ENCODE measurements at places on chromosomes 16 and 17. TPM values are rescaled to one million over a fixed set of nuclear protein-coding genes. Genes with fewer than 3 reads are reported as not detected.

ITGAD gene
- total RNA-seq: not detected

- DNase-seq: no peak
Measured at GRCh38 chr16:2206420-2206779, 1.1 kb downstream of the MLST8 start.

- DNase-seq: no peak
Measured at GRCh38 chr16:2468233-2468724, 2.8 kb upstream of the NTN3 start.

DNA sequence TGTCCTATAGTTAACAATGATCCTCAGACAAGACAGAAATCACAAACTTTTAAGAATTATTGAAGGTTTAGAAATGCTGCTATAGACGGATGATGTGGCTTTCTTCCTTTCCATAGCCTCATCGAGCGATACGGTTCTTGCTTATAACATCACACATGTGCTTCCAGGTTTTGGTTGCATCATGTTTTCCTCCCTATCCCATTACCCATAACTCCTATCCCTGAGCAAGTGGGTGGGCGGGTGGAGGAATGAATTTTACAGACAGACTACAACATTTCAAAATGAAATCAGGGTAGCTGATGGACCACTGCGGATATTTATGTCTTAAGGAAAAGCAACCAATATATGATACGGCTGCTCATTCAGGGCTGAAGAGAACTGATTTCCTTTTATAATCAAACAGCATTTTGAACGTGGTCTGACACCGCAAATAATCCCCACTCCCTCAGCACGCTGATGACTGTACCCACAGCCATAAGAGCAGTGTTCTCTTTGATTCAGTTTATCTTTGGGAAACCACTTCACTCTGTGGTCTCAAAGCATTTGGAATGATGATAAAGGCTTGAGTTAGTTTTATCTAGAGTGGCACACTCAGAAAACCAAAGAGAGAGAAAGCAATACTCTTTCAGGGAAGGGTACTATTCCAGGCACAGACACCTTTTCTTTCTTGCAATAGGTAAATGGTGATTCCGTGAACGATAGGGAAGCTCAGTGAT lies 4.6 kb upstream of the AKTIP start:
- DNase-seq: no peak

DNA sequence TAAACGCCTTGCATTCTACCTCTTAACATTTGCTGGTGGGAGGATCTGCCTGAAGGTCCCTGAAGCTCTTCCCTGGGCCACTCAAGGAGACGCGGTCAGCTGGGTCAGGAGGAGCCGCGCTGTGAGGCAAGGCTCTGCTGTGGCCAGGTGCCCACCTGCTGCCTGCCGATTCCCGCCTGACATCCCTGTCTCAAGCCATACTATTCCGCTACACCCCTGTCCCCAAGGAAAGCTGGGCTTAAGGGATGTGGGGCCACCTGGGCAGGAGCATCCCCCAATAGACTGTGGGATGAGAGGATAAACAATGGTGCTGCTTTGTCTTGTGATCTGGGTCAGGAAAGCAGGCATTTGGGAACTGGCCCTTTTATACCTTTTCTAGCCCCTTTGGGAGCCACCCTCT lies 5.1 kb downstream of the TPPP3 start:
- no peak for DNase-seq

- no peak for DNase-seq
Measured at GRCh38 chr17:32529604-32530003, 42.8 kb downstream of the CDK5R1 start.

- DNase-seq: no peak
Measured at GRCh38 chr17:71430281-71430680, 690.5 kb upstream of the SOX9 start.

DNA sequence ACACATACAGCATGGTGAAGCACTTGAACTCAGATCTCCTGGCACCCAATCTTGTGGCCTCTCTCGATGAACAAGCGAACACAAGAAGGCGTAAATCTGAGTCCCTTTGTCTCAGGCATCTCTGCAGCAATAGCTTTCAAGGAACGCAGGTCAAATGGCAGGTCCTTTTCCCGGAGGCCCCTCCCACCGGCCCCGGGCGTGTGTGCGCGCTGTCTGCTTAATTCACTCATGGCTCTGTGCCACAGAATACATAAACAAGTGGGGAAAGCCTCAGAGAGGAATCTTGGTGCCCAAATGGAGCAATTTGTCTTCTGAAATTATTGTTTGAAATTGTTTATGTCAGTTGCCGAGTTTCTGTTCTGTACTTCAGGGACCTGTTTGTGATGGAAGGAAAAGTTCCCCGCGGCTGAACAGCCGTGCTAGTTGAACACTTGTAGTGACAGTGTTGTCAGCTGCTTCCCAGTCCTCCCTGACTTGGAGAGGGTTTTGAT lies 14.8 kb downstream of the MYOCD start:
- DNase-seq: no peak

DNA sequence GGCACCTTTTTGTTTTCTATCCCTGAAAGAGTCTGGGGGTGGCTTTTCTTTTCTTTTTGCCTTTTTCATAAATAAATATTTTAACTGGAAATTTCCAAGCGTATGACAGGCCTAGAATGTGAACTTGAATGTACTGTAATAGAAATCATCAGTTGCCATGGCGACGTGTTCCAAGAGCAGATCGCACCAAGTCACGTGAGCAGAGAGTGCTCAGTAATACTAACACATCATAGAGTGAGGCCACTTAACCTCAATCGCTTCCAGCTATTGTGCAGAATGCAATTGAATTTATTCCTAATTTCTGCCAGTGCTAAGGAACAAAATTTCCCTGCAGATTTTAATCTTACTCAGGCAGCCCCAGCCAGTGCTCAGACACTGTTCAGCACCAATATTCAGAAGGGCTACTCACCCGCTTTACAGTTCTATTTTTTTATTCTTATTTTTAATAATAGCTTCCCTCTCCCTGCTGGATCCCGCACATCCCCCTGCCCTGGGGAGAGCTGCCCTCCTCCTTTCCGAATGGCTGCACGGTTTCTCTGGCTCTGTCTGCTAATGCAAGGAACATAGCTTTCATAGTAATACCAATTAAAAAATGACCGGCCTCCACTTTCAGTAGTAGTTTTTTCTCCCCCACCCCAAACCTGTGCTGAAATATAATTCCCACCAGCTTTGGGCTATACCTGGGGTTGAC lies 26.2 kb upstream of the PMFBP1 start:
- DNase-seq: no peak

PRSS53 gene
- 3.5 TPM for total RNA-seq

DNA sequence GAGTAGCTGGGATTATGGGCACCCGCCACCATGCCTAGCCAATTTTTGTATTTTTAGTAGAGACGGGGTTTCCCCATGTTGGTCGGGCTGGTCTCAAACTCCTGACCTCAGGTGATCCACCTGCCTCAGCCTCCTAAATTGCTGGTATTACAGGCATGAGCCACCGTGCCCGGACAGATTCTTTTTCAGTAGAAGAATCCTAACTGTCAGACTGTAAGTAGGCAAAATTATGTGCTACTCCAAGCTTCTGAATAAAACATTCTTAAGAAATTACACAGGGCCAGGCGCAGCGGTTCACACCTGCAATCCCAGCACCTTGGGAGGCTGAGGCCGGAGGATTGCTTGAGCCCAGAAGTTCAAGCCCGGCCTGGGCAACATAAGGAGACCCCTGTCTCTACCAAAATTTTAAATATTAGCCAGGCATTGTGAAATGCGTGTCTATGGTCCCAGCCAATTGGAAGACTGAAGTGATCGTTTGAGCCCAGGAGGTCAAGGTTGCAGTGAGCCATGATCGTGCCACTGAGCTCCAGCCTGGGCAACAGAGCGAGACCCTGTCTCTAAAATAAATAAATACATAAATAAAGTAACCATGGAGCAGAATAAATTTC lies 66.7 kb upstream of the KIFC3 start:
- no peak for DNase-seq

GRCh38 chr17:15078570-15078969 lies 186.6 kb downstream of the PMP22 start:
- DNase-seq: no peak

GAST gene
- total RNA-seq: not detected

PDILT gene
- not detected for total RNA-seq

LRRC46 gene
- 0.42 TPM for total RNA-seq

- DNase-seq: no peak
Measured at GRCh38 chr16:57358527-57359095, at the start of gene CCL22. Gene CCL22, plus strand, starts transcription at chr16:57358783. Its CDS starts 34 bp downstream, at chr16:57358817.

- no peak for DNase-seq
Measured at GRCh38 chr16:85761861-85762260, 11.0 kb upstream of the C16orf74 start.

DNA sequence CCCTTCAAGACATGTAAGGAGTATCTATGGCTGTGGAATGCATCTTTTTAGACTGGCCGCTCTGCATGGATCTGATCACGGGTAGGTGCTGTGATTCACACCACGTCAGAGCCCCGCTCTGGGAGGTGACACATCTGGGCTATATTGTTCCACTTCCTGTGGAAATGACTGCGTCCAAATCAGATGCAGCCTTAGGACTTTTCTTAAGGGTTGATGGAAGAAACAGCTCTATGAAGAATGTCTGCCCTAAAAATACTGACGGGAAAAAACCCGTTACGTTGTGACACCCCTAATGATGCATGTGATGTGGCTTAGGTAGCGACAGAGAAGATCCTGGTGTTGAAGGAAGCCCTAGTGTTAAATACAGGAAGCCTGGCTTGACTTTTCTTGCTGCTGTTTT lies 12.2 kb downstream of the BANP start:
- DNase-seq: no peak

KRT39 gene
- not detected for total RNA-seq

DNA sequence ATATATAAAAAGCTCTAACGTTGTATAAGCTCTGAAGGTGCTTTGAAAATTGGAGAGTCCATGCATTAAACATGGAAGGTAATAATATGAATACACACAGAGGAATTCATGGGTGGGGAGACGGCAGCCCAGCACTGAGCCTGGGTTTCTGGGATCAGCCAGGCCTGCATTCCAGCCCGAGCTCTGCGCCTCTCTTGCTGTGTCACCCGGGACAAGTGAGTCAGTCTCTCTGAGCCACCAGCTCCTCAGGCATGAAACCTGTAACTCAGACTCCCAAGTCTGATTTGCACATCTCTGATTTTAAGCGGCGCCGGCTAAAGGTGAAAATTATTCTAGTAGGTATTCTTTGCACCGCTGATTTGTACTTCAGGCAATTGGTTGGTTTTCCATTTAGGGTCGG lies 238.8 kb downstream of the MRTFB start:
- DNase-seq: no peak

GRCh38 chr16:53695070-53695469 lies 8.6 kb downstream of the RPGRIP1L start:
- no peak for DNase-seq

DNA sequence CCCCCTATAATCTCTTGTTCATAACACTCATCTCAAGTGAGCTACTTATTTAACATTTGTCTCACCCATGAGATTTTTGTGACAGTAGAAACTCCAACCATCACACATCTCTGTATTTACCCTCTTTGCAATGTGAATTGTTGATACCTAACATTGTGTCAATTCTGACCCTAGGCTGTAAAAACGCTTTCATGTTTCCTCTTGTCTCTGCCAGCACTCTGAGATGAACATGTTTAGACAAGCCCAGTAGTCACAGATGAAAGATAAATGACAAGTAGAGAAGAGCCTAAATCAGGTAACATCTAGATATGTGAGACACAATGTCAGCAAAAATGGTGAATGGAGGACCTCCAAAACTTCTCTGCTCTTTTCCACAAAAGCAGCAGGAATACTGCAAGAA lies 1254.5 kb upstream of the GOT2 start:
- no peak for DNase-seq

- DNase-seq: no peak
Measured at GRCh38 chr17:42704490-42704836, 22.1 kb downstream of the CNTNAP1 start.

- no peak for DNase-seq
Measured at GRCh38 chr17:27157297-27157696, 136.6 kb upstream of the WSB1 start.

ADAM11 gene
- 0.47 TPM for total RNA-seq

DNA sequence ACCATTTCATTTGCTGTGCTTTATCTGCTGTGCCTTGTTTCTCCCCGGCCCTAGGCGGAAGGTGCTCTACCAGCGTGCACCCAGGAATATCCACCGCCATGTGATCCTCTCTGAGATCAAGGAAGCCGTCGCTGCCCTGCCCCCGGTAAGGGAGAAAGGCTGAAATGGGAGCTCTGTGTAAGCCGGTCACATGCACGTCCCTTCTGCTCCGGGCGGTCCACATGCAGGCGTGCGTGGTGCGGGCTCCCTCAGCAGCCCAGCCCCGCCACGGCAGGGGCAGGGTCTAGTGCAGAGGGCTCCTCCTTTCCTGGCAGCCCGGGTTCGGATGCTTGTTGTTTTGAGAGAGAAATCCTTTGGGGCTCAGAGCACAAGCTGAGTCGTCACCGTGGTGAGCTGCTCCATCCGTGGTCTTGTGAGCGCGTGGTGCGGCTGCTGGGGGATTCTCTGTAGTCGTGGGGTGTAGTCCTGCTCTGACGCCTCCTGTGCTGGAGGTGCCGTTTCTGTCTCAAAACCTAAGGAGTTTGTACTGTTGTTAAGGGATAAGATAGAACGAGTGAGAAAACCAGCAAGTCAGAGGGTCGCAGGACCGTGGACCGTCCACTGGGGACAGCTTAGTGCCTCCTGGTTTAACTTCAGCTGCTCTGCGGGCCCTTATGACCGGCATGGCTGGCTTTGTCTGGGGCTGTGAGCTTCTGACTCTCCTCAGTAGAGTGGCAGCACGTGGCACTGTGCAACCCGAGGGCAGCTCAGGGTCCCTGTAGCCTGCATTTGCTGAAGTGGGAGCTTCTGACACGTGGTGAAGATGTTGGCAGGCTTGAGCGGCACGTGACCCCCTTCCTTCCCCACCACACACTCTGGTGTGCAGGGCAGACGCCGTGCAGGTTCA lies 12.3 kb upstream of the MC1R start:
- no peak for DNase-seq

Data from CD4-positive, alpha-beta T cell (primary cell).